ENCODE measurements at places on chromosomes 4 and X. TPM values are rescaled to one million over a fixed set of nuclear protein-coding genes. Genes with fewer than 3 reads are reported as not detected.

DNA sequence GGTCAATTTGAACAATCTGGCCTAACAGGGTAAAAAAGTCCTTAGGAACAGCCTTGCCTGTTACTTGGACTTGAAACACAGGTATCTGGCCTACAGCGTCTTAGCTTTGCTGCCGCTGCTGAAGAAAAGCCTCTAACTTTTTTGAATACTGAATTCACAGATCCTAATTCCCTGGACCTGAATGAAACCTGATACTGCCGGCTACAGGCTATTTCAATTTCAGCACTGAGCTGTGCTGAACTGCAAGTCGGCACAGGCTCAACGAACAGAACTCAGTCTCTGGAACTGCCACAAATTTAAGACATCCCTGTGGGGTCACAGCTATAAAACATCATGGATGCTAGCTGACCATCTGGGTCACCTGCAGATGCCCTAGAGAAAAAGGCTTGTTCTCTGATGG lies 7.2 kb downstream of the NR0B1 start:
- DNase-seq, result no peak

GRCh38 chrX:147699061-147699460 lies 212.7 kb upstream of the FMR1 start:
- DNase-seq, result no peak

GRCh38 chr4:121846662-121847061 lies 23.0 kb upstream of the CCNA2 start:
- DNase-seq, result no peak

- DNase-seq, result no peak
Measured at GRCh38 chr4:23770011-23770410, 119.8 kb downstream of the PPARGC1A start.

PPARGC1A gene
- 24.5 TPM for polyA plus RNA-seq

GLRA2 gene
- polyA plus RNA-seq, result 0.43 TPM

Data from left renal cortex interstitium (tissue), 4 donors.